AG09309 (cell line): ENCODE measurements at places on chromosomes 5 and 9.
A peak's percentile ranks its signal among the peaks of the same experiment; 100 is the strongest.

- no peak for DNase-seq
These were observed 26.6 kb downstream of the PALM2AKAP2 start for GRCh38 chr9:109806506-109807115.

DNA sequence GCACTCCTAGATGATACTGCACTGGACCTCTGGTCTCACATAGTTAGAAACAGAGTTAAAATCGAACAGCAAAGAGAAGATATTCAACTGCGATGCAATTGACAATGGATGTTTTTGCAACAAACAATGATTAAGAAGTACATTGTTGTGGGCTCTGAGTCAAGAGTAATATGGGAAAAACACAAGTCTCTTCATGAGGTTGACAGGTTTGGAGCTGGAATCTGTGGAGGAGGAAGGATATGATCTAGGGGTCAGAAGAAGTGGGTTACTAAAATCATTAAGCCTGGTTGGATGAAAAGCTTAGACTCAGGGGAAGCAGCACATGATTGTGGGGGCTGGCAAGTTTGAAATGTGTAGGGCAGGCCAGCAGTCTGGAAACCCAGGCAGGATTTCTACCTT, 53.1 kb downstream of the PDCD1LG2 start:
- no peak for DNase-seq

DNA sequence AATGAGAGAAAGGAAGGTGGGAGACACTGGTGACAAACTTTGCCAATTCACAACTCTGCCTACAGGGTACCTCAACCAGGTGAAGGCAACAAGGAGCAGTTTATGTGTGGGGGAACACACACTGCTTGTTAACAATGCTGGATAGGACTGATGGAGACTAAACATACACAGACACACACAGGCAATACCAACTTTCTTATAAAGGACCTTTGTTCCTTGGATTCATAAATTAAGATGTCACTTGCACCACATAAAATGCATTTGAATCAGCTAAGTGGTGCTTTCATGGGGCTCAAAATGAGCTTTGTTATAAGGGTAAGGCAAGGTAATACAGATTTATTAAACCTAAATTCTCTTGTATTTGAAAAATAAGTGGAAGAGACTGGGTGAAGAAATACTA, 4.0 kb downstream of the TSTD2 start:
- no peak for DNase-seq

- no peak for DNase-seq
These were observed 35.5 kb downstream of the PALM2AKAP2 start for GRCh38 chr9:109815366-109815947.

DNA sequence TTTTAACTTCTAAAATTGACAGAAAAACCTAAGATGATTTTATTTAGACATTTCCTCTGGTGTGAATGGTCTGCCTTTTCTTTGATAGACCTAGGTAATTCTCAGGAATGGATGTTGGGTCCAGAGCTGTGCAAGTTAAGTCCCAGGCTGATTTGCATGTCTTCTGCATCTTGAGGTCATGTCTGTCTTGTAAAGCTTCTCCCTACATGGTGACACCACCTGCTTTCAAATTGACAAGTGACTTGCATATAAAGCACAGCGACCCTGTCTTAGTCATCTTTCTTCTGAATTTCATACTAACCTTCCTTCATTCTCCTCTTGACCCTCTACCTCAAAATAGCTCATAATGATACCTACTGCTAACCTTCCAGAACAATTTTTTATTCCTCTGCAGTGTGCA, 29.2 kb downstream of the OSTF1 start:
- DNase-seq: no peak

DNA sequence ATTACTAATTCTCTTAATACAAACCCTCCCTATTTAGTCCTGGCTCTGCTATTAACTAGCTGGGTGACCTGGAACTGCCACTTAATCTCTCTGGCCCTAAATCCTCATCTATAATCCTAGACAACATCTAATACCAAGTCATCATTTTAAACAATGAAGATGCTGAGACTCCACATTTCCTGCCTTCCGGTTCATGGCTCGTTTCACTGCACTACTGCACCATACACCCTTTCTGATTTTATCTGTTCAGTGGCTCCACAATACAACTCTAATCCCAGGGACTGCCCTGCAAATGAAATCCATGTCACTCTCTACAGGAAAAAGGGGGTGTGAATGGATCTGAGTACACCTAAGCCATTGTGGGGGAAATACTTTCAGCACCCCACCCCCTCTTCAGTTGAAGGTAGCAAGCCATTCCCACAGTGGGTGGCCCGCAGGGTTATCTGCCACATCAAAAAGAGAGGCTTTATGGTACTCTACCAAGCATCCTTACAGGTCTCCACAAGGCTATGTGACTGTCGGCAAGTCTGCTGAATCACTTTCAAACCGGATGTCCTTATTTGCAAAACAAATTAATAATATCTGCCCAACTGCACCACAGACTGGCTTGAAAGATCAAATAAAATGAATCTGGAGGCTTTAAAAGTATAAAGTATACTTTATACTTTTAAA, 89.5 kb downstream of the EPB41L4A start:
- no peak for DNase-seq

DNA sequence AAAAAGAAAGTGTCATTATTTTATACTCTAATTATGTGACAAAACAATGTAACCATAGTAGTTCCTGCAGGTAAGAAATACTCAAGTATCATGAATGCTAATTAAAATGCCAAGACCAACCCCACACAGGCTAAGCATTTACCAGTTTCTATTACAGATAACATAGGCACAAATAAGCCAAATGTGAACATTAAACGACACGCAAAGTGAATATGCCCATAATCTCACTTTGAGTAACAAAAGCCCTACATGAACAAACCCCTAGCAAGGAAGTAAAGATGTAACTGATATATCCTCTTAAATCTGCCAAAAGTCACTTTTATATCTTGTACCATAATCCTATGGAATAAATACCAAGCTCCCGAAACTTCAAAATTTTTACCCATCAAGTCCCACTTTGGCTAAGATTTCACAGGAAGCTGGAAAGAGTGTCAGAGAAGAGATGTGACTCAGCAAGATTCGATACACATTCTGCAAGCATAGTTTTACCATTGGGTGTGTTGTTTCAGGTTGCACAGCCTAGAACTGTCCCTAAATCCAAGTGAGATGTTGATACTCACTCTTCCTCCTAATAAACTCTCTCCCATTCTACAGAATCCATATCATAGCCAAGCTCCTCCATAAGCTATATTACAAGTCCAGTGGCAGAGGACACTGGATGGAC, 28.8 kb downstream of the TRPM6 start:
- no peak for DNase-seq

GRCh38 chr5:163894645-163895044, 389.2 kb downstream of the MAT2B start:
- no peak for DNase-seq

- no peak for DNase-seq
These were observed 71.9 kb downstream of the MFAP3 start for GRCh38 chr5:154110716-154111115.

DNA sequence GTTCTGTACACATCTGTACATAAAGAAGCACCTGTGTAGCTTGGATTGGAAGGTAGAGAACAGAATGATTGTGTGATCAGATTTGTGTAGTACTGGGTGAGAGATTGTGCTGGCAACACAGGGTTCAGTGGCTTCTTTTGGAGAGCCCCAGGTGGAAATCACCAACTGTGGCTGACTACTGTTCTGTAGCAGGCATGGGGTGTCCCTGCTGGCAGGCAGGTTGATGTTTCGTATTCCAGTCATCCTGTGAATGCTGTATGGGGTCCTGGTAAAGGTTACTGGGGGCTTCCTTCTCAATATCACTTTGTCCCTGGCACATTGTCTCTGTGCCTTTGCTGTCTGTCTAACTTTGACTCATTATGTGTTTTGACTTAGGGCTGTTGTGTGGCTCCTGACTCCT, 5.3 kb downstream of the ASPN start:
- DNase-seq: no peak

GRCh38 chr5:146076028-146076427, 29.3 kb downstream of the PLAC8L1 start:
- DNase-seq: no peak

GRCh38 chr5:150412319-150413175, at the start of gene CD74:
Gene CD74 (minus strand): TSS chr5:150412910. CDS start chr5:150412749, 161 bp downstream.
- DNase-seq: no peak

DNA sequence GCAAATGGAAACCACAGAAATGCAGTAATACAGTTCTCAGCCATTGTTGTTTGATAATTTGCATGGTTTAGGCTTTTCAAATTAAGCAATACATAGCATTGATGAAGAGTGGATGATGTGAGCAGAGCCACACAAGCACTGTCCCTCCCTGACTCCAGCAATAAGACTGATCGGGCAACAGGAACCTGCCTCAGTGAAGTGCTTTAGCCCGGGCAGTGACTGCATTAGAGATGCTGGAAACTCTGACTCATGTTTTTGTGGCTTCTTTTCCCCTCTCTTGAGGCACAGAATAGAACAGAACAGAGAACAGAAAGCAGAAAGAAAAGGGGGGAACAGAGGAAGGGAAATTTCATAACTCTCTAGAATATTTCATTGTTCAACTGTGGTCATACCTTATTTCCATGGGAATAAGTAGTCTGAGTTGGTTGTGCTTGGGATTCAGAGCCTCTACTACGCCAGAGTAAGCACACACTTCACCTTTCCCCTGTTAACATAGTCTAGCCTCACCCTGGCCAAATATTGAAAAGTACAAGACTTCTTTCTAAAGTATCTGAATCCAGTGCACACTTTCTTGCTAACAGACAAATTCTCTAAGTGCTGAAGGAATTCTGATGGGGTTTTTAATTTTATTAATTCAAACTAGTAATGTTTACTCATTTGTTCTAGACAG, 164.8 kb upstream of the VCAN start:
- peak; percentile 86 for DNase-seq

DNA sequence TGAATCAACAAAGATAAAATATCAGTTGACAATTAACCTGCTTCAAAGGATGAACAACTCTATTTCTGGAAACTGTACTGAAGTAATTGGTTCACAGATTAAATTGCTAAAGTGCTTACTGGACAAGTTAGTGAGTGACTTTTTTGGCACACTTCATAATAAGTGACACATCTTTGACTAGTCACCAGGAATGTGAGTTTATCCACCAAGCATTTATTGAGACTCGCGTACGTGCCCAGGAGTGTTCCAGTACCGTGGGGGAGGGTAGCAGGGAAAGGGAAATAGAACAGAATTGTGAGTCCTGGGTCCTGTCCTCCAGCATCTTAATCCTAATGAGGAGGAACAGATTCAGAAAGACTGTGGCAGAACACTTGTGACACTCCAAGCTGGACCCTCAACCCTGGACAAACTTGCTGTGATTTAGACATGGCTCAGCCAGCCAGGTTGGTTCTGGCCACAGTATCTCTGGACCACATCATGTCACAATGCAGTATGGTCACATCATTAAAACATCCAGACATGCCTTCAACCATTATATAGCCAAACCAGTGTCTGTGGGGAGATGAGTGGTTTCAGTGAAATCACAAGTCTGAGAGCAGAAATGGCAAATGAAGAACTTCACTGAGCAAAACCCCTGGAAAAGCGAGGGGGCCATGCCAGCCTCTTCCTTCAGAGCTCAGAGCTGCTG, 623.1 kb downstream of the BNC2 start:
- DNase-seq: no peak

DNA sequence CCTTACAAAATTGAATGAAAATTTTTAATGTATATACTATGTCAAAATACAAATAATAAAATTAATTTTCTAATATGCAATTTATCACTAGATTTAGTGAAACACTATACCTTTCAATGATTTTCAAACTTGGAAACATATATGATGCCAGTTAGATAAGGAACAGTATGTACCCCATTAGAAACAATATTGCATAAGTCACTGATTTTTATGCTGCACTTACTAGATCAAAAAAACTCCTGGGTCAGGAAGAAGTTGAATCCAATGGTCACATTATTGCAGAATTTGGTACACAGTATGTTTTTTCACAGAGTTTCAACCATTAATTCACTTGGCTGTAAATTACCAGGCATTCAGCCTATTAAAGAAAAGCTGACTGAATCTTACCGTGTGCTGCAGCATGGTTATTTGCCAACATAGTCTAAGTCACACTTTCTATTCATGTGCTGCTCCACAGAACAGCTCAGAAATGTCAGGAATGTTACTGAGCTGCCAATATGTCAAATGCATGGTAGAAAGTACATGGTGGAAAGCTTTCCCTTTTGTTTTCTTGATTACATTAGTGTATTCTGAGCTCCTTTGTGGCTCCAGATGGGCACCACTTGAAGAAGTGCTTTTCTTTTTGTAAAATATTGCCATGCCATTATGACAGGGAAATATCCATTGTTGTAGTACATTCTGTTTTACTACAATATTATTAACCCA, 9.9 kb upstream of the PRR16 start:
- DNase-seq: peak; percentile 78

DNA sequence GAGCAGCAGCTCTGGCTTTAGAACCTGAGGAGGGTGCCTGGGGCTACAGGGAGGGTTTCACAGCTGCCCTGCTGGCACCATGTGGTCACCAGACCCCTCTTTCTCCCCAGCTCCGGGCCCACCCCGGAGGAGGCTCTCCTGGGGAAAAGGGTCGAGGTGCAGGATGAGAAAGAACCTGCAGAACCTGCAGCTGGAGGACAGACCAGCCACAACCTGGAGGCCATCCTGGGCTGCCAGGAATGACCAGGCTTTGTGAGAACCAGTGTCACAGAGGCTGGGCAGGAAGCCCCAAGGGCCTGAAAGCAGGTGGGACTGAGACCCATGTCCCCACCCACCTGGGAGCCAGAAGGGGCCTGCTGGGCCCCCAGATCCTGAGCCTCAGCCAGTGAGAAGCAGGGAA, 23.0 kb downstream of the SEMA4D start:
- DNase-seq: no peak

- no peak for DNase-seq
These were observed 80.5 kb upstream of the SPATA31C2 start for GRCh38 chr9:88218726-88219125.

DNA sequence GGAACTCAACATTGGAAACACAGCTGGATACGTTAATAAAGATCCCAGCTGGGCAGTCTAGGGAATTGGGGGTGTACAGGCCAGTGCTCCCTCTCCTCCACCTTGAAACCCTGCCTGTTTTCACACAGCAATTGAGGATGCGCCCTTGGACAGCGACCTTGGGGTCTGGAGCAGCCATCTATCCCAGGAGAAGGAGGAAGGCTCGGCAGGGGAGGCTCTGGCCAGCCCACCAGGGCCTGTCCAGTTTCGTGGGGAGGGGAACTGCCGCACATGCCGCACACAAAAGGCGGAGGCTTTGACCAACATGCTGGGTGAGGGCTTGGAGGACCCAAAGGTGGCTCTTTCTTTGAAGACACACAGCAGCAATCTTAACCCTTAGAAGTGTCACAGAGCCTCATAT, 1.4 kb downstream of the COL23A1 start:
- no peak for DNase-seq
